ENCODE measurements at places on chromosomes 7 and 10. TPM values are rescaled to one million over a fixed set of nuclear protein-coding genes. Genes with fewer than 3 reads are reported as not detected.

ASAH2B gene
- 7.6 TPM for total RNA-seq

SLC39A12 gene
- not detected for total RNA-seq

SPDYE1 gene
- total RNA-seq, result not detected

MMP21 gene
- not detected for total RNA-seq

HOXA4 gene
- total RNA-seq, result not detected

ATP6V0A4 gene
- 0.25 TPM for total RNA-seq

CYP26C1 gene
- not detected for total RNA-seq

ADIRF gene
- total RNA-seq, result not detected

GRID1 gene
- total RNA-seq, result 0.48 TPM

ENTPD1 gene
- total RNA-seq, result 0.95 TPM

- peak; percentile 18 for DNase-seq
These were observed 73.4 kb downstream of the SGMS1 start for GRCh38 chr10:50550291-50550839.

GRCh38 chr7:36048902-36049240 is 104.2 kb upstream of the EEPD1 start:
- peak; percentile 40 for DNase-seq

DNA sequence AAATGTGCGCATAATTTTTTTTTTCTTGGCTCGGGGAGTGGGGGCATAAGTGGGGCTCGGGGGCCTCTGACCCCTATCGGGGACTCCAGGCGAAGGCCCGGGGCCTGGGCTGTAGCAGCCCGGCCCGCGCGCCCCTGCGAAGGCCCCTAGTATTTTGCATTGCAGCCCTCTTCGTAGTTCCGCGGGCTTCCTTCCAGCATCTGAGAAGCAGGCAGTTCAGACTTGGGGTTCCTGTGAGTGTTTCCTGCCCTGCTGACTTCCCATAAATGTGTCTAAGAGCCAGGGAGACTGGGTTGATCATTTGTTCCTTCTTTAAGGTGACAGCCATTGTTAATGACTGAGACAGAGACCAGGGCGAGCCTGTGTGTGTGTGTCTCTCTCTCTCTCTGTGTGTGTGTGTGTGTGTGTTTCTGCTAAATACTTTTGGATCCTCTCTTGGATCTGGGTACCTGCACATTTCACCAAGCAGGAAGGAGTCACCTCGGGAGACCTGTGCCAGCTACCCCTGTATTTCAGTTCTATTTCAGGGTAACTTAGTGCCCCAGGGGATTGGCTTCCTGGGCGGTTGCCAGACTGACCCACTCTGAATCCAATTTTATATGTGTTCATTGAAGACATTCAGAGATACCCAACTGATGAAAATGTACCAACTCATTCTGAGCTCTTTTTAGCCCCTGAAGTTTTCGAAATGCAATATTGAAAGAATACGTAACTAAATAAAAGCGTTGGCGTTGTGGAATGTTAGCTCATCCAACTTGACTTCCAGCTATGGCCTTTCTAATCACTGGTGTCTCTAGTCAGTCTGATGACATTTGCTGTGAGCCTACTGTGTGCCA is 805 bp downstream of the MSRB2 start:
- peak; percentile 57 for DNase-seq

- DNase-seq, result no peak
These were observed 7.2 kb downstream of the RNF133 start for GRCh38 chr7:122691569-122692235.

DNA sequence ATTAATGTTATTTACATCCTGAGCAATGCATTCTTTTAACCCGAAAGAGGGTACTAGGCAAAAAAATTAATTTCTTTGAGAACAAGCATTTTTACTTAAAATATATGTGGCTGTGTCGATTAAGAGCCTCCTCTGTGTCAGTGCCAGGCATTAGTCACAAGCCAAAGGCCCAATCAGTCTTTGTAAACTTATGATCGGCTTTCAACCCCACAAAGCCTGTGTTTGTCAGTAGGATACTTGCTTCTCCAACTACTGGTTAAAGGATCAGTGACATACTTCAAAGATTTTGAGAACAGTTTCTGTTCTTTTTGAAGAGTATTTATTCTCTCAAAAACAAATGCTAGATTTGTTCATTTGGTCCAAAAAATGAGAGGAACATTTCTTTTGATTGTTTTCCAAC is 159.3 kb downstream of the NRCAM start:
- peak; percentile 37 for DNase-seq

GRCh38 chr7:37354656-37355131 is 94.0 kb downstream of the ELMO1 start:
- peak; percentile 8 for DNase-seq

- DNase-seq, result no peak
These were observed 97.7 kb upstream of the EGFR start for GRCh38 chr7:54921116-54921515.

DNA sequence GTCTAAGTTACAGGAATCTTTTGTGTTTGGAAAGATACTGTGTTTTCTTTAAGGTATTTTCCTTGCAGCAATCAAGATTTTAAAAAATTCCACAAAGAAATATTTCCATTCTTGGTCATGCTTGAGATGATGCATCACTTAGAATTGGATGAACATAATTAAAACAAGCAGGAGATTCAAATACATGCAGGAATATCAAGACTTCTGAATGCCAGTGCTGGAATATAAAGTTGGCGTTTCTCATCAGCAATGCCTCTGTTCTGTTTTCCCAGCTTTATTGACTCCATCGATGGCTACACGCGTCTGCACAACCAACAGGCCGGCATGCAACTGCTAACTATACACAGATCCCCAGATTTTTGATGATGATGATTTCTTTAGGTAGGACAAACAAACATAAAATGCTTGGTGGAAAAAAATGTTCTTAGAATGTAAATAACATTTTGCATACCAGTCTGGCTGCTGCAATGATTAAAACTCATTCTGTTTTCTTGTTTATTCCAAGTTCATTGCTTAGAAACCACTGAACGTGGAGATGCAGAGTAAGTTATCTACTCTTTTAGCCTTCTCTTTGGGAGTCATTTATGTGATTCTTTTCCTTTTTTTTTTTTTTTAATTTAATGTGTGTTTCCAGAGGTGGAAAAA is 91.3 kb upstream of the FAM171A1 start:
- no peak for DNase-seq

- DNase-seq, result no peak
These were observed 1.7 kb downstream of the PGAM1 start for GRCh38 chr10:97427571-97428179.

GRCh38 chr7:137967143-137968018 is 34.5 kb downstream of the CREB3L2 start:
- peak; percentile 88 for DNase-seq

- DNase-seq, result peak; percentile 13
These were observed 23.9 kb downstream of the OPALIN start for GRCh38 chr10:96334616-96335526.

DNA sequence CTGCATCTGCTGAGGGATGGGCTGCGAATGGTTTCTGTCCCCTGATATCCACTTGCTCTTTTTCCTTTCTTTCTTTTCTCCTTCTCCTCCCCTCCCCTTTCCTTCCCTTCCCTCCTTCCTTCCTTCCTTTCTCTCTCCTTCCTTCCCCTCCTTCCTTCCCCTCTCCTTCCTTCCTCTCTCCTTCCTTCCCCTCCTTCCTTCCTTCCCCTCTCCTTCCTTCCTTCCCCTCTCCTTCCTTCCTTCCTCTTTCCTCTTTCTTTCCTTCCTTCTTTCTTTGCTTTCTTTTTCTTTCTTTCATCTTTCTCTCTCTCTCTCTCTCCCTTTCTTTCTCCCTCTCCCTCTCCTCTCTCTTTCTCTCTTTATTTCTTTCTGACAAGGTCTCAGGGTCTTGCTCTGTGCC is 20.2 kb upstream of the SPDYE1 start:
- no peak for DNase-seq

DNA sequence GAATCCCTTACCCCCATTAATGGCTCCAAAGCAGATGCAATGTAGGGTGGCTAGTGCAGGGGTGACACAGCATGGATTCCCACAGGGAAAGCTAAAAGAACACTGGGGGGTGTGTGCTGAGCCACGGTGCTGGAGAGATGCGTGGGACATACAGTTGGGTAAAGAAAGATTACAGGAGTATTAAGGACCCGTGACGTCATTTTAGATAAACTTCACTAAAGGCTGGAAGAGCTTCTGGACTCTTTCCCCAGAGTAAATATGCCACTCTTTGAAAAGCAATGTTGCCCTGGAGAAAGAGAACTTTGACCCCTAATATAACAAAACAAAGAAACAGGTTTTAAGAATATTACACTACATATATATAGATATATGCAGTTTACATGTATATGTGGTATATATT is 481.5 kb upstream of the VSTM2A start:
- no peak for DNase-seq

DNA sequence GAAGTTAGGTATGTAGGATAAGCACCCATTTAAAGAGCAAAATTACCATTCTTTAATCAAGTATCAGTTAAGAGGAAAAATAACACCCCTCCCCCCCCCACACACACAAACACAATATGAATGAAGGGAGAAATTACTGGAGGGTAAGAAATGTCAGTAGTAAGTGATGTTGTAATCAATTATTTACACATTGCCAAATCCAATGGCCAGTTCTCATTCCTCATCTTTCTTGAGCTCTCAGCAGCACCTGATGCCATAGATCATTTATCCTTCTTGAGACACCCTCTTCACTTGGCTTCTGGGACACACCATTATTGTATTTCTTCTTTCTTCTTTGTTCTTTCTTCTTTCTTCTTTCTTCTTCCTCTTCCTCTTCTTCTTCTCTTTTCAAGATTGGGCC is 33.7 kb upstream of the FAM3C start:
- DNase-seq, result no peak

- peak; percentile 98 for DNase-seq
These were observed 145.7 kb downstream of the REEP3 start for GRCh38 chr10:63666836-63667383.

GRCh38 chr10:121263431-121263783 is 334.8 kb downstream of the FGFR2 start:
- DNase-seq, result no peak

DNA sequence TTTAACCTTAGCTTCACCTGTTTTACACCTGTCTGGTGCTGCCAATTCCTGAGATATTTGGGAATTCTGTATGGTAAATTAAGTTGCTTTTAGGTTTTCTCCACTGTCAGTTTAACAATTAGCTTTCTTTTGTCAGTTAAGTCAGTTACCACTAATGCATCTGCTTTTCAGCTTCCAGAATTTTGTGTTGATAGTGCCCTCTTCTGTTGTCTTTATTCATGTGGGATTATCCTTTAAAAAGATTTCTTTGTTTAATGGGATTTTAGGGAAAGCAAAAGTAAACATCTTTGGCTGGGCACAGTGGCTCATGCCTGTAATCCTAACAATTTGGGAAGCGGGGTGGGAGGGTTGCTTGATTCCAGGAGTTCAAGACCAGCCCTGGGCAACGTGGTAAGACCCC is 8.1 kb downstream of the TFAM start:
- DNase-seq, result no peak

DNA sequence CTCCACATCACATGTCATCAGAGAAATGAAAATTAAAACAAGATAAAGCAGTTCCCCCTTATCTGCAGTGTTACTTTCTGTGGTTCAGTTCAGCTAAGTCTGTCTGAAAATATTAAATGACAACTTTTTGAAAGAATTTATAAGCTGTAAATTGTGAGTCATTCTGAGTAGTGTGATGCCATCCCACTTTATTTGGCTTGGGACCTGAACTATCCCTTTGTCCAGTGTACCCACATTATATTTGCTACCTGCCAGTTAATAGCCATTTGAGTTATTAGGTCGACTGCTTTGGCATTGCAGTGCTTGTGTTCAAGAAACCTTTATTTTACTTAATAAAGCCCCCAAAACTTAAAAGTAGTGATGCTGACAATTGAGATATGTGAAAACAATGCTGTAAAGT is 804.2 kb downstream of the ANKRD7 start:
- DNase-seq, result no peak

GRCh38 chr10:95359466-95359865 is 68.7 kb upstream of the PDLIM1 start:
- peak; percentile 8 for DNase-seq

DNA sequence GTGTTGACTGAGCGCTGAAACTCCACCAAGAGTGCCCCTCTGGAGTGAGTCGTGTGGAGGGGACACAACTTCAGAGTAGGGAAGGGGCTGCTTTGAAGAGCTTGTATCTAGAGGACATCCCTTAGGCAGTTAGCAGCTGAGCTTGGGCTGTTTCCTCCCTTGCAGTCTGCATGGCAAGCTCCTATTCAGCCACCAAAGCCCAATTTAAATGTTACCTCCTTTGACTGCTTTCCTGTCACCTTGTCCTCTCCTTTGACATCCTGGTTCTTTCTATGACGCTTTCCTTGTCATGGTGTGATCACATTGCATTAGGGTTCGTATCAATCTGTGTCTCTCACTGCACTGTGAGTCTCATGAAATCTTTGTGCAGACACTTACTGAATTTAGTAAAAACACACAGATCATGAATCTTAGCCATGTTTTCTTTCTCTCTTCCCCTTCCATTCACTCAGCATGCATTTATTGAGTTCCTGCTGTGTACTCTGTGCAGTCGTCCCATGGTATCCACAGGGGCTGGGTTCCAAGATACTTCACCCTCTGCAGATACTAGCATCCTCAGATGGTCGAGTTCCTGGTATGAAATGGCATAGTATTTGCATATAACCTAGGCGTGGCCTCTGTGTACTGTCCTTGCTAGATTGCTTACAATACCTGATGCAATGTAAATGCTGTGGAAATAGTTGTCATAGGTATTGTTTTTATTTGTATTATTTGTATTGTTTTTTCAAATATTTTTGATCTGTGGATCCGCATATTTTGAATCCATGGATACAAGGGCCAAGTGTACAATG is 228.5 kb downstream of the CCDC3 start:
- no peak for DNase-seq

- DNase-seq, result no peak
These were observed 49.9 kb upstream of the SH2B2 start for GRCh38 chr7:102236592-102237287.

DNA sequence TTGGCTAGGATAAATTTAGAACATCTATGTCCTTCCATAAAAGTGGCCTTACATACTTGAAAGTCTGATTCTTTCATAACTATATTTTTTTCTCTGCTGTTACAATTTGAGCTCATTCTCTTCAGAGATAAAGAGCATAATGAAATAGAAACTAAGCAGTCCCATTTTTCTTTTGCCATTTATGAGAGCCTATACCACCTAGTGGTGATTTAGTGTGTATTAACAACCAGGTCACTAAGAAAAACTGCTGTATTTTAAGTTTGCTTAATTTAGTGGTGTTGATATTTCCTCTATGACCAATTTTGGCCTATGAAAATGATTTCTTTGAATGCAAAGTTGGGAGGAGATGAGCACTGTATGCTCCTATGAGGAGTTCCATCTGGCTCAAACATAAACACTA is 88.7 kb upstream of the ZWINT start:
- no peak for DNase-seq

All from astrocyte (in vitro differentiated cells and primary cell).